Stimulated activated CD8-positive, alpha-beta memory T cell treated with anti-CD3 and anti-CD28 coated beads, Interleukin-4, amount 100 ng/mL, for 4 hours (primary cell): ENCODE measurements at places on chromosomes 6 and 20.

- no peak for DNase-seq
These were observed 51.1 kb downstream of the RBM38 start for GRCh38 chr20:57442158-57442887.

GRCh38 chr6:3918469-3918868 is 69.3 kb downstream of the FAM50B start:
- no peak for DNase-seq

- DNase-seq, result no peak
These were observed 113.9 kb upstream of the STMND1 start for GRCh38 chr6:16987996-16988395.

GRCh38 chr20:52564594-52564993 is 373.0 kb upstream of the ZFP64 start:
- DNase-seq, result no peak

GRCh38 chr6:161480421-161481155 is 206.7 kb upstream of the AGPAT4 start:
- DNase-seq, result no peak

GRCh38 chr6:169208011-169208410 is 45.6 kb downstream of the THBS2 start:
- no peak for DNase-seq
